ENCODE measurements at places on chromosomes 7 and 10. TPM values are rescaled to one million over a fixed set of nuclear protein-coding genes. Genes with fewer than 3 reads are reported as not detected.

The ZNF777 gene
- 13.4 TPM for total RNA-seq

The FRAT2 gene
- 28.0 TPM for total RNA-seq

The ZNF467 gene
- total RNA-seq: 1.1 TPM

The RAPGEF5 gene
- not detected for total RNA-seq

The DPP6 gene
- not detected for total RNA-seq

The ASB10 gene
- total RNA-seq: not detected

The ATRNL1 gene
- total RNA-seq: not detected

- no peak for DNase-seq
Measured at GRCh38 chr10:26807532-26807931, 53.2 kb downstream of the ABI1 start.

- DNase-seq: no peak
Measured at GRCh38 chr10:88913127-88913526, 33.1 kb downstream of the STAMBPL1 start.

- no peak for DNase-seq
Measured at GRCh38 chr7:107269790-107270189, 101.0 kb downstream of the HBP1 start.

DNA sequence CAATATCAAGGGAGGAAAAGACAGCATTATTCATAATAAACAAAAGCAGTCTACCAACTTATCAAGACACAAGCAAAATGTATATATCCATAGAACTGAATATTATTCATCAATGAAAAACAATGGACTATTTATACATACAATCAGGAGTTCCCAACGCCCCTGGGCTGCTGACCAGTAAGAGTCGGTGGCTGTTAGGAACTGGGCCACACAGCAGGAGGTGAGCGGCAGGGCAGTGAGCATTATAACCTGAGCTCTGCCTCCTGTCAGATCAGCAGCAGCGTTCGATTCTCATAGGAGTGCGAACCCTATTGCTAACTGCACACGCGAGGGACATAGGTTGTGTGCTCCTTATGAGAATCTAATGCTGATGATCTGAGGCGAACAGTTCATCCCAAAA lies 71.7 kb upstream of the GPR22 start:
- DNase-seq: no peak

- no peak for DNase-seq
Measured at GRCh38 chr10:21954132-21954531, 49.4 kb downstream of the DNAJC1 start.

GRCh38 chr10:59748834-59749233 lies 4.4 kb downstream of the MRLN start:
- no peak for DNase-seq

- DNase-seq: no peak
Measured at GRCh38 chr7:102008535-102009262, 191.3 kb downstream of the CUX1 start.

DNA sequence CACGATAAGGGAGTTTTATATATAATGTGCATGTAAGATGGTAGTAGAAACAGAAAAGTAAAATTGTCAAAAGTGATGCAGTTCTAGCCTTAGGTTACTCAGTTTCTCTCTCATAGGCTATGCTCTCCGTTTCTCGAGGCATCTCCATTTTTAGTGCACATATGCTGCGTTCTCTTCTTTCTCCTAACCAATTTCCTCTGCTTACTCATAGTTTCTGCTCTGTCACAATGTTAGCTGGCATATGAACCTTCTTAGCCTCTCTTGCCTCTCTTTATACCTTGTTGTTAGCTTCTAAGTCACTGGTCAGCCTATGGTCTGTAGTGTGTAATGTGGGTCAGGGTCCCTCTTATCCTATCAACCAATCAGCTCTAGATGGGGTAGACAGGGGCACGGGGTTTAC lies 280.6 kb upstream of the ETV1 start:
- no peak for DNase-seq

GRCh38 chr7:28572321-28573058 lies 160.2 kb downstream of the CREB5 start:
- DNase-seq: no peak

GRCh38 chr10:97821308-97822038 lies 28.2 kb upstream of the GOLGA7B start:
- no peak for DNase-seq

DNA sequence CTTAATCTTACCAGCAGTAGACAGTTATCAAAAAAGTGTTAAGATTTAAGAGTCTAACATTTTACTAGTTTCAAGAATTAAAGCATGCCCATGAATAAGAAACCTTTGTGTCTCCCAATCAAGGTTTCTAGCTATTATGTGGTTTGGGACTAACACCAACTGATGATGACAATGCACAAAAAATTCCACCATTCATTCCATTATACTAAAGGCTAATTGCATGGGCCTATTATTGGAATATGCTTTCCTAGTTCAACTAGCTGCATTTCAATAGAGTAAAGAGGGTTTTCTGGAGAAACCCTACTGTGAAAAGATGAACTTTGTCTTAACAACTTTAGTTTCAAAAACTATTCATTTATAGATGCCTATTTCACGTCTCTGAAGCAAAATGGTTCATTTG lies 44.6 kb downstream of the UBE2H start:
- DNase-seq: no peak

- DNase-seq: no peak
Measured at GRCh38 chr7:34191771-34192479, 286.6 kb downstream of the BMPER start.

- DNase-seq: no peak
Measured at GRCh38 chr7:139750459-139751095, 27.2 kb downstream of the HIPK2 start.

GRCh38 chr10:112369495-112370423 lies 4.2 kb upstream of the ACSL5 start:
- DNase-seq: peak; percentile 70

DNA sequence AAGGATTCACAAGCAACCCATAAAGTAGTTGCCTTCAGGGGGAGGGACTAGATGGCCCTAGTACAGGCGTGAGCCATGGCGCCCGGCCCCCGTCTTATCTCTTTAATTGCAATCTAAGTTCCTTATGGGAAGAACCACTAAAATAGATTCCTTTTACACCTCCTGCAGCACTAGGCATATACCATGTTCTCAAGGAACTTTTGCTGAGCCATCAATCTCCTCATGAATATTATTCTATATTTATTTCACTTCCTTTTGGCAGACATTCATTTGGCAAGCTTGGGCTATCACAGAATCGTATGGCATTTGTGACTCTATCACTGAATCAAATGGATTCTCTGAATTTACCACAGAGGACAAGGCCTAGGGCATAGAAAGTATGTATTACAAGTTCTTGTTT lies 14.8 kb upstream of the DNAJC12 start:
- no peak for DNase-seq

DNA sequence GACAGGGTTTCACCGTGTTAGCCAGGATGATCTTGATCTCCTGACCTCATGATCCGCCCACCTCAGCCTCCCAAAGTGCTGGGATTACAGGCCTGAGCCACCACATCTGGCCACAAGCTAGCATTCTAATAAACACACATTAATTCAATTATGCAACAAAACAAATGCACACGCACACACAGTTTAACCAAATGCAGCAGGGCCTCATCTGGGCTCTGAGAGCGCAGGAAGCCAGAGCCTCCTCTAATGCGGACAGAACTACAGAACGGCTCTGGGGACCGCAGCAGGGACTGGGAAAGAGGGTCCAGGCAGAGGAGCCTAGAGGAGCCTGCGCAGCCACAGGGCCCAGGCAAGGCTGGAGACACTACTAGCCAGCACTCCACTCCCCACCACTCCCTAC lies 3.8 kb downstream of the MAD1L1 start:
- DNase-seq: no peak

Measured in CD4-positive, CD25-positive, alpha-beta regulatory T cell (primary cell).